Non-pigmented ciliary epithelial cell (primary cell): ENCODE measurements at places on chromosomes 4 and X.

DNA sequence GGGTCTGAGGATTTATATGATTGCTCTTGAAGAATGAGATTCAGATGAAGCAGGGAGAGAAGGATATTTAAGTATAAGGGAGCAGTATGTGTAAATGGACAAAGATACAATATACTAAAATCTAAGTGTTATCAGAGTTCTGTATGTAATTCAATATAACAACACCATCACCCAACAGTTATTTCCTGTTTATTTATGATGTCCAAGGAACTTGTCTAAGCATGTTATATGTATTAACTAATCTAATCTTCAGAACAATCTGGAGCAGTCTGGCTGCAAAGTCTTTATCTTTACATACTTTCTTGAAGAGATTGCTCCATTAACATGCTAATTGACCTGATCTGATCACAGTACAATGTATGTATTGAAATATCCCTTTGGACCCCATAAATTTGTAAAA is 203.8 kb upstream of the WDFY3 start:
- no peak for DNase-seq

GRCh38 chr4:100962698-100963097 is 384.6 kb downstream of the PPP3CA start:
- DNase-seq, result no peak

DNA sequence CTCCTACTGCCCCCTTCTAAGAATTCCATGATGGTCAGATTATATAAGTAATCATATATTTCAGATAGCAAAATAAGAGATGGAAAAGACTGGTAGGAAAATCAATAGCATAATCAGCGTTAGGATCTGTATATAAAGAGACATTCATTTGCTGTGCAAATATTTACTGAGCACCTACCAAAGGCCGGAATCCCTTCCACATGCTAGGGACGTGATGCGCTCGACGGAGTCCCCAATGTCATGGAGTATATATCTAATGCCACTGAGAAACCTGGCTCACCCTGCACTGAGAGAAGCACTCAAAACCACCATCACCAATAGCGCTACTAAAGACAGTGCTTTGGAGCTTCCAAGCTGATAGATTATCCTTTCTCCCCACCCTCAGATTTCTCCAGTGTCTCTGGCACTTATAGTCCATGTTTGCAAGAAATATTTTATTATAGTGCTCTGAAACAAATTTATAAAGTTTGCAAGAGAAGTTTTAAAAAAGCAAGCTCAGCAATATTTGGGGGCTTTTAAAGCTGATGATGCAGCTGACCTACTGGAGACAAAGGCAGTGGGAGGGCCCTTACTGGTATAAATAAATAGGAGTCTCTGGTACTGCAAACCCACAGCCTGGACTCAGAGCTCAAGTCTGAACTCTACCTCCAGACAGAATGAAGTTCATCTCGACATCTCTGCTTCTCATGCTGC is at the start of gene CXCL13:
Gene CXCL13 (plus strand): TSS at position 611 of the 693 bp plus-strand sequence. CDS start 46 bp downstream, at position 657.
- DNase-seq, result no peak

GRCh38 chr4:98546910-98547594 is 111.4 kb downstream of the TSPAN5 start:
- no peak for DNase-seq

GRCh38 chr4:151169223-151169622 is 69.8 kb downstream of the RPS3A start:
- peak; percentile 91 for DNase-seq

DNA sequence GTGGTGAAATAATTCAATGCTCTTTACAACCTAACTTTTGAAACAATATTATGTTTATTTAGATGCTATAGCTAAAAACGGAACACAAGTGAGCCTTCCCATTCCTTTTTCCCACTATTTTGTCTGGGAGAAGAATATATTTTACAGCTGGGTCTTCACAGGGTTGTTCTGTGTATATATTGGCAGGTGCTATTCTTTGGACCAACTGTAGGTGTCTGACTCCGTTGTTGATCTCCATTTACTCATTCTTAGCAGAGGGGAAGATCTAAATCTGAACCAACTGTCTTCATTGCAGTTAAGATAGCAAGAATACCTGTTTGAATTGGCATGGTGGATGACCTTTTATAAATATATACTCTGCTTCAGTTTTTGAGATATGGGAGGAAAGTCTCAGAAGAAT is 257.4 kb downstream of the CFAP299 start:
- DNase-seq, result no peak

- DNase-seq, result no peak
Measured at GRCh38 chr4:836750-837301, 10.9 kb upstream of the CPLX1 start.

- no peak for DNase-seq
Measured at GRCh38 chr4:48436318-48436717, 46.8 kb upstream of the SLC10A4 start.

DNA sequence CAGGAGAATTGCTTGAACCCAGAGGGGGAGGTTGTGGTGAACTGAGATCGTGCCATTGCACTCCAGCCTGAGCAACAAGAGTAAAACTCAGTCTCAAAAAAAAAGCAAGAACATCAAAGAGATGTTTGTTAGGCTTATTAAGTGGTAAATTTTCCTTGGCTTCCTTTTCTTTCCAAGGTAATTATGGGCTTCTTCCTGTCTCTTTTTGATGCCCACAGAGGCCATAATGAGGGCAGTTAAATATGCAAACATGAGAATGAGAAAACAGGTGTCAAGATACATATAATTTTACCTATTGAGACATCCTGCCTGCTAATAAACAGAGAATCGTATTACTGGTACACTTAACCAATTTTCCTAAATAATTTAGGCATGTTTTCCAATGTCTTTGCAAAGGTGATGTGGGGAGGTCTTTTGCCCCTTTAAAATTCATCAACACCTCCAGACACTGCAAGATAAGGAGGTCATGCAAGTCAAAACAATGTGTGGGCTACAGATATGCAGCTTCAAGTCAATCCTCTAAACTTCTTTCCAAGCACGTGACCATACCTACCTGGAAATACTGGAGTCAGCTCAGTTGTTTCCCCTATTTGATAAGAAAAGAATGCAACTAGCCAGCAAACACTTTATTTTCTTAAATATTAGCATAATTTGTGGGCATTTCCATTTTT is 2.7 kb downstream of the SLC39A8 start:
- no peak for DNase-seq

GRCh38 chr4:3775005-3775404 is 8.8 kb downstream of the ADRA2C start:
- DNase-seq, result no peak

DNA sequence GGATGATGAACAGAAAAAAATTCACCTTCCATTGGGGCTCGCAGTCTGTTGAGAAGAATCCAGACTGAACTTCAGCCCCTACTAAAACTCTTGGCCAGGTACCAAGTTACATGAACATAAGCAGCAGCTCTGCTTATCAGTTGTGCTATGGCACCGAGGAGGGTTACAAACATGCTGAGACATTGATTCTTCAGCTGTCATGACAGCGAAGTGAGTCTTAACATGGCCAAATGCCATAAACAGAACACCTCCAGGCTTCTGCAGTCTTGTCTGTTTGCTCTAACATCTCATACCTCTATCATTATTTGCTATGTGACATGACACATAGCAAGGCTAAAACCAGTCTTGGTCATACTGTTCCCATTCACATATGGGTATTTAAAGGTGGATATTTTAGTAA is 521.5 kb downstream of the GRID2 start:
- no peak for DNase-seq

- no peak for DNase-seq
Measured at GRCh38 chr4:54213761-54214160, 15.3 kb upstream of the PDGFRA start.

DNA sequence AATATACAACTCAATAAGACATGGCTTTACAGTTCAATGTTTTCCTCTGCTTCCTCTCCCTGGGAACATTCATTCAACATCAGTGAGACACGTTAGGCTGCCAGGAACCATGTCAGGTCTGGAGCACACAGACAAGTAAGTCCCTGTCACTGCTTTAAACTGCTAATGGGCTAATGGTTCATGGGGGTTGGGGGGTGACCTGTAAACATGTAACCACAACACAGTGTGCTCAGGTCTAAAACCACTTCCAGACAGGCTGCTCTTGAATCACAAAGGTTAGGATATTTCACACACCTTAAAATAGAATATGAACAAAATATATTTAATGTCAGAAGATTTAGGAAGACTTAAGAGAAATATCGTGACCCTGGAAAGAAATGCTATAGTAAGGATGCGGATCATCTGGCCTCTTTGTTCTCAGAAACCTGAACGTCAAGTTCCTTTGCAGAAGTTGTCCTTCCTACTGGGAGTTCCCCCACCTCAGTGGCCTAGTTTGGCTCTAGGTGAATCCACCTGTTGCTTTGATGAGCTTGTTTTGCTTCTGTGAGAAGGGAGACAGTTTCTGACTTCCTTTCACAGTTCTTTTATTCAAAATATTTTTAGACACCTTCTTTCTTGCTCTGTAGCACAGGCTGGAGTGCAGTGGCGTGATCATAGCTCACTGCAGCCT is 359.9 kb downstream of the UNC5C start:
- no peak for DNase-seq
